ENCODE measurements at places on chromosomes 4 and X.

DNA sequence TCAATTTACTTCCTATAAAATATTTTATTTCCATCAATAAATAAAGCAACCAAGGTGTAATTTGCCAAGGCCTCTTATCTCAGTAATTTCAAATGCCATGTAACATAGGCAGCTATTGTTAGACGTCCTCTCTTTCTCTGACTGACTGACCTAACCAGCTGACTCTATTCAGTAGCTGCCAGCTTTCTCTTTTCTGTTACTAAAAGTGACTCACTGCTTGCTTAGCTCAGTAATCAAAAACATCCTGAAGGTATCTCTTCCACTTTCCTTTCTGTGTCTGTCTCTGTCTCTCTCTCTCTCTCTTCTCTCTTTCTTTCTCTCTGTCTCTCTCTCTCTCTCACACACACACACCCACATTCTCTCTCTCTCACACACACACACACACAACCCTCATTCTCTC, 134.2 kb downstream of the SPOCK3 start:
- DNase-seq: peak; percentile 87

DNA sequence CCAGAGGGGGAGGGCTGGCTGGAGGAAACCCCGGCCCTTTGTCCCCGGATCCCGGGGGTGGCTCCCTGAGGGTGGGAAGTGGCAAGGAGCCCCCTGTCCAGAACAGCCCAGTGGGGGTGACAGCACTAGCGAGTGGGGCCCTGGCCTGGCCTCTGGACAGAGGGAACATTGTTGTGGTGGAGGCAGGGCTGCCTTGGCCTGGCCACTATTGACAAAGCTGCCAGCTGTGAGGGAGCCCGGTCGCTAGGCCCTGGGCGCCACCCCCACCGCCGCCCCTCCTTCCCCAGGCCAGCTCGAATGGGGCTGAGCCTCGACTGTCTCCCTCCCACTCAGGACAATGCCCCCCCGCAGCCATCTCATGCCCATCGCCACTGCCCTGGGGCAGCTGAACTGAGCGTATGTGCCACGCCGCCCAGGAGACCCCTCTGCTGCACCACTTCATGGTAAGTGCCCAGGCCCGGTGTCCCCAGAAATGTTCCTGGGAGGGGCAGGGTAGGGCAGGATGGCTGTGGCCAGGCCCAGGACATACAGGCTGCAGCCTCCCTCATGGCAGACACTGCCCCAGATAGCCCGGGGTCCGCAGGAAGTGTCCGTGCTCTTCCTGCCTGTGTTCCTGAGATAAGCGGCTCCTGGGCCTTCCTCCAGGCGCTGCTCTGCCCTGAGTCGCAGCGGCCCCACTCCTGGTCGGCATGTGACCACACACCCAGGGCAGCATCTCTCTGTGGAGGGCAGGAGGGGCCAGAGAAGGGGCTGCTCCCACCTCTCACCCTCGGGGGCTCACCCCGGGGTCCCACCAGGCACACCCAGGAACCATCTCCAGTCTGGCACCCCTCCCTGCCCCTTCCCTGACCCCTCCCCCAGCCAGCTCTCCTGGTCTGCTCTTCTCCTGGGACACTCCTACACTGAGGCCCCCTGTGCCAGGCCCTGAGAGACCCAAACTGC, 1.4 kb downstream of the PLXNB3 start:
- DNase-seq: peak; percentile 20

- DNase-seq: no peak
These were observed 34.2 kb downstream of the LDB2 start for GRCh38 chr4:16864199-16864598.

GRCh38 chr4:83618431-83618830, 82.5 kb downstream of the GPAT3 start:
- peak; percentile 56 for DNase-seq
